Kidney capillary endothelial cell (primary cell): ENCODE measurements at places on chromosomes 2 and 18.

DNA sequence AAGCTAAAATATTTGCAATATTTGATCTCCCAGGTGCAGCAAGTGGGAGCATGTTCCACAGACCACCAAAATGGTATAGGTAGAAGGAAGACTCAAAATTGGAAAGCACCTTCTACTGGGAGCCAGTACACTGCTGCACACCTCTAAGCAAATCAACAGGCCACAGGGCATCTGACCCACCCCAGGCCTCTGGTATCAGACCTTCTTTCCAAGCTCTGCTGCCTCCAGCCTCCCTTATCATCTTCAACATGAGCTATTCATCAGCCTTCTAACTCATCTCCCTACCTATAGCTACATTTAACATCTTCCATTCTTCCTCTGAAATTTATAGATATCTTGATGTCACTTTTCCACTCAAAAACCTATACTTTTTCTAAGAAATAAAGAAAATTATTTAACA lies 294.8 kb downstream of the ZEB2 start:
- DNase-seq: no peak

- DNase-seq: no peak
Observed at GRCh38 chr2:27728081-27728858, 43.2 kb upstream of the MRPL33 start.

- DNase-seq: no peak
Observed at GRCh38 chr18:22829781-22830180, 103.3 kb upstream of the RBBP8 start.

DNA sequence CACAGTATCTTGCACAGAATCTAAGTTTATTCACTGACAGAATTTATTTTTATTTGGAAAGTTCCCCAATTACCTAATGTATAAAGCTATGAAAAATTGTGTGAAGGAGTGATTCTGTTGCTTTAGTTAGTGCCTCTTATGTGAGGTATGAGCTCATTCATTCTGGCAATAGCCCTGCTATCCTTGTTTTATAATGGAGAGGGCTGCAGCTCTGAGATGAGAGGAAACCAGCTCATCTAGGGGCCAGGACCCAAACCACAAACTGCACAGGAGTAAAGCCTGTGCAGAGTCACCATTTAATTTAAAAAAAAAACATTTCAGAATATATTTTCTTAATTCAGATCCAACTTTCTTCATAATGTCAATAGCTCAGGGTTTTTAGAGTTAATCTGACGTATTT lies 383.0 kb downstream of the TMEM182 start:
- DNase-seq: no peak

GRCh38 chr2:70779911-70780545 lies 10.4 kb downstream of the FIGLA start:
- DNase-seq: no peak

GRCh38 chr2:72148837-72149555 lies 1.3 kb upstream of the CYP26B1 start:
- DNase-seq: no peak

- no peak for DNase-seq
Observed at GRCh38 chr2:169736902-169737301, 3.3 kb downstream of the KLHL23 start.

DNA sequence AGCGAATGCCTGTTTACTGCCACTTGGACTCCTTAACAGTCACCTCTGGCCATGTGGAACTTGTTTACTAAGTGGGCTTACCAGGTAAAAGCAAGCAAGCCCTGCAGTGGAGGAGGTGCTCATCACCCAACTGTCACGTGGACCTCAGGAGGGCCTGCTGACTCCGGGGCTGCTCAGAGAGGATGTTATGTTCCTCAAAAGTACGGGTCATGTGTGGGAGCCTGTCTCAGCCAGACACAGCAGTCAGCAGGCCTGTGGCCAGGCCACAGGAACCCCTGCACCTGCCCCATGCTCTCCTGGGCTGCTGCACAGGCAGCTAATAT lies 36.2 kb downstream of the AMER3 start:
- DNase-seq: no peak

DNA sequence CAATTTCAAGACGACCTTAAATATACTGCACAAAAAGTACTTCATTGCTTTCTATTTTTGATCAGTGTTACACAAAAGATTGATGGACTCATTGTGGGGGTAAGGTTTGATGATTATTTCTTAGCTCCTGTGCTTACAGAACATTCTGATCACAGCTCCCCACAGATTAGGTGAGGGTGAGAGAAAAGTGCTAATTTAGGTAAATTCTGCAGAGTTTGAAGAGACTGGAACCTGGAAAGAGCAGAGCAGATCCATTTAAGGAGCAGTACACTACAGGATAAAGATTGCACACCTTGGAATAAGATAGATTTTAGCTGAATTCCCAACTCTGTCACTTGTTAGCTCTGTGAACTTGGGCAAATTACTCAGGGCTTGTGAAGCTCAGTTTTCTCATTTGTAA lies 291.9 kb upstream of the CDH7 start:
- DNase-seq: no peak

- no peak for DNase-seq
Observed at GRCh38 chr2:95261602-95262001, 12.6 kb upstream of the PROM2 start.

DNA sequence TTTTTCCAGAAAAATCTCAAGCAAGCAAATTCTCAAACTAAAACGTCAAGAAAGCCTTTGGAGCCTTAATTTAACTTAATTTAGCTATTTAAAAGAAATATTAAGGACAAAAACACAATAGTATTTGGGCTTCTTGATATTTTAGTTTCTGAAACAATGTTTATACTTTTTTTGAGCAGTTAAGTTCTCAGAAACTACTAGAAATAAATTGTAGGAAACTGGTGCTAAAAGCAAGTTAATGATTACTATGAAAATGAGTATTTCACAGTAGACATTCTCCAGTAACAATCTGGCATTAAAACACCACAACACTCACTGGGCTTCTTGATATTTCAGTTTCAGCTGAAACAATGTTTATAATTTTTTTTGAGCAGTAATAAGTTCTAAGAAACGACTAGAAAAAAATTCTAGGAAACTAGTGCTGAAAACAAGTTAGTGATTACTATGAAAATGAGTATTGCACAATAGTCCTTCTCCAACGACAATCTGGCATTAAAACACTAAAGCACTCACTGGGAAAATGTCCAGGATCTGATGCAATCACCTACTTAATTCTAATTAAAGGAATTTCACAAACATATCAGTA lies 45.1 kb downstream of the TRAK2 start:
- no peak for DNase-seq

GRCh38 chr18:22503803-22504202 lies 86.1 kb upstream of the CTAGE1 start:
- no peak for DNase-seq
